Testis (tissue), 5 donors: ENCODE measurements at places on chromosomes 12 and 14.

DNA sequence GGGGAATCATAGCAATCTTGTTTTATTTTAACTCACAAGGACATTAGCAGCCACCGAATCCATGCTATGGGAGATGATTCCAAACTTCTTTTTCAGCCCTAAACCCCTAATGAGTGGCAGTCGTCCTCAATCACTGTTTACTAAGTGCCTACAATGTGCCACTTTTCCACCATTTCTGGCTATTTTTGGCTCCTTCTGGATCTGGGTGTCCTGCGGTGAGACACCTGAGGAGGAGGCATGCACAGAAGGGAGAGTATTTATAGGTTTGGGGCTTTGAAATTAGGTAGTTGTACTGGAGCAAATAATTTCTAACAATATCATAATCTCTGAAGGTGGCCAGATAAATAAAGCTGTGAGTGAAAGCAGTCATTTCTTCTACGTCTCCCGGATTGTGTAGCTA is 1125.6 kb downstream of the BCL11B start:
- DNase-seq = no peak

GRCh38 chr12:67671419-67671818 is 22.9 kb downstream of the DYRK2 start:
- no peak for DNase-seq

DNA sequence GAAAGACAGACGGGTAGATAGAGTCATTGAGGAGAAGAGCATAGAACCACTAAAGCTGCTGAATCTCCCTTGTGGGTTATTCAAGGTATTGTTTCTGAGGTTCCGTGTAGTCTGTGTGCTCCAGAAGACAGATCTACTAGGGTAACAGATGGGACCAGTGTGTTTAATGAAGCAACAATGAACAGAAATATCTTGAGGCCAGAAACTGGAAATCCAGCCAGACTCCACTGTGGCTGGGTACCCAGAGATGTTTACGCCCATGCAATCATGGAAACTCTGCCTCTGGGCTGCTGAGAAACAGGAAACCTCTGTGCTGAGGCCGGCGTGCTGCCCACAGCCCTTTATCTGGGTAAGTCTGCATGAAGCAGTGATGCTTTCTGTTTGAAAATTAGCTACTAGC is 8.3 kb downstream of the PROX2 start:
- DNase-seq = no peak

GRCh38 chr12:6772331-6772695 is at the start of gene LAG3:
Gene LAG3 (plus strand): TSS chr12:6772520. CDS start chr12:6772853, 333 bp downstream.
- peak; percentile 34 for DNase-seq

- no peak for DNase-seq
Observed at GRCh38 chr14:52429451-52429850, 115.3 kb downstream of the PTGER2 start.

DNA sequence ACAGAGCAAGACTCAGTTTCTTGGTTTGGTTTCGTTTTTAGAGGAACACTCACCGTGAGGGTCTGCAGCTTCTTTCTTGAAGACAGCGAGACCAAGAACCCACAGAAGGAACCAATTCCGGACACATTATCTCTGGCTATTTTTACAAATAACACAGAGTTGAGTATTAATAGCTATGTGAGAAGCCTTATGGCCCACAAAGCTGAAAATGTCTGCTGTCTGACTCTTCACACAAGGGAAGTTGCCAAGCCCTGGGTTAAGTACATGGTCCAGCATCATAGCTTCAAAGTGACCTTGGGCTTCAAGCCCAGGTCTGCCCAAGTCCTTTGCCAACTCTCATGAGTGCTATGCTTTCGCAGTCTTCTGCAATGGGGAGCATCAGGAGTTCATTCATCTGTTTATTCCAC is 2.6 kb upstream of the LGMN start:
- peak; percentile 78 for DNase-seq

DNA sequence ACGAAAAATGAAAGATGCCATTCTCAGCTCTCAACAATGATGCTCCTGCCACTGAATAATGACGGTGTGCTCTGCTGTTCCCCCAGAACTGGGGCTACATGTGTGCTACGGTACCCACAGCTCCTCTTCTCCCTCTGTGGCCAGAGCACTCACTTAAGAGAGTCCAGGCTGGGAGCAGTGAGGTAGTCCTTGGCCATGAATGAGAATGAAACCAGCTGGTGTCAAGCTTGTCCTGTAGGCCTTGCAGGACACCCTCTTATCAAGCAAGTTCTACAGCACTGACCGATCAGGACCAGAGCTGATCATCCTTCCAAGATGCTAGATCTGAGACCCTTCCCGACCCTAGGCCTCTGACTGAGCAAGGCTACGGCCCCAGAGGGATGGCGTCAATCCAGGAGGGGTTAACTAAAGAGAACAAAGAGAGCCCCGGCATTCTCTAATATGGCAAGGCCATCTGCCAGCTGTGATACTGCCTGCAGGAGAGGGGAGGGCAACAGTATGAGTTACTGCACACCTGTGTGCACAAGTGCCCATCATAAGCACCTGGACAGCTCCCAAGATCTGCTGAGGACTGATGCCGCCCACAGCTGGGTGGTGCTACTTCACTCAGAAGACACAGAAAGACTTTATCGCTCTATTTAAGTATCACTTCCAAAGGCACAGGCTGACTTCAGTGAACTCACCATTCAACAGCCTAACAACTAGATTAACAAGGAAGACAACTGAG is 30.5 kb downstream of the APPL2 start:
- DNase-seq = no peak

DNA sequence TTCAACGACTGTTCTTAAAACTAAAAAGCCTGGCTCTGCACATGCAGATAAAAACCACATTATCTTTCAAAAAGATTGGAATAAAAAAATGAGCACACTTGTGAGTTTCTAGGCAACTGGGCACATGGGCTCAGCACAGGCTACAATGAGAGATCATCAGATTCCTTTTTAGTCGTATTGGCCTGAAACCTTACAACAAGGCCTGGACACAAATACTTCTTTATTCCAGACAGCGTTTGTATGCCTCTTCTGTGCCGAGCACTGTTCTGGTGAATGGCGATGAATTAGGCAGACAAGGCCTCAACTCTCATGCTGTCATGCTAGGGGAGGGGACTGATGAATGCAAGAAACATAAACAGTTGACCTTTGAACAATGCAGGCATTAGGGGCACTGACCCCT is 463.0 kb downstream of the AACS start:
- no peak for DNase-seq

DNA sequence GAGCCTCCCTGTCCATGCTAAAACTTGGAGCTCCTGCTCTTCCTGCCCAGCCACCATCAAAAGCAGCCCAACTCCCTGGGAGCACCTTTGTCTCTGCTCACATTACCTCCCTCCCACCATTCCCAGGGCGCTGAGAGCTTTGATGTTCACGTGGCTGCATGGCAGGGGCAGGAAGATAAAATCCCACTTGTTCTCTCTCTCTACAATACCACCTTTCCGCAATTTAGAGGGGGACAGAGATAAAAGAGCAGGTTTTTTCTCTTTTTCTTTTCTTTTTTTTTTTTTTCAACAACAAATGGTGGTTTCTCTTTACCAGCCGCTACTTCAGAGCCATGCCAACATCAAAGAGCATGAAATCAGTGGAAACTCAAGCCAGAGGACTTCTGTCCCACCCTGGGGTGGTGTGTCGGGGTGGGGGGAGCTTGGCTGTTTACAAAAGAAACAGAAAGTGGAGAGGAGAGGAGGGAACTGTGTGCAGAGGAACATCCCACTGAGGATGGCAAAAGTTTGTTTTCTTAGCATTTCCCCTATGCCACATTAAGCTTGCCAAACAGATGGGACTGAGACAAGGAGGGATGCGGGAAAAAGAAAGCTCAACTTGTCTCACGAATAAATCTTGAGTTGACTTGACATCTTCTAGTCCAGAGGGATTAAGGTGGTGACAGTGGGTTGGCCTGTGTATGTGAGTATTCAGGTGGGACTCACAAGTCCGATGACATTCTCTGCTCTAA is 103.7 kb upstream of the NUDT4 start:
- DNase-seq = no peak

DNA sequence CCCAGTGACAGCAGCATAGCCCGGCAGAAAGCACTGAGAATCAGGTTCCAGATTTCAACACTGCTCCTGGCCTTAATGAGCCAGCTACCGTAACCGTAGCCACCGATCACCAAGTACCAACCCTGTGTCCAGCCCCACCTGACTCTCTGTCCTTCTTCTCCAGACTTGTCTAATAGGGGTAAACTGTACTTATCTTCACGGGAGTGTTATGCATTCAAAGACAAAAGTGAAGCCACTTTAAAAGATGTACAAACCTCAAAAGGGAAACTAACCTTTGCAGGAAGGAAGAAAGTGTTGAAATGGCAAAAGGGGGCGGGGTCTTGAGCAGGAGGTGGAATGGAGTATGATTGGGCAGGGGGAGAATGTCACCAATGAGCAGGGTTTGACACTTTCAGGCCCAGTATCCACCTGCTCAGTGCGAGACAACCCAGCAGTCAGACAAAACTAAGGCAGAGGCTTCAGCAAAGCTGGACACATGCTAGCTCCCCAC is 226.1 kb downstream of the CHST11 start:
- no peak for DNase-seq

DNA sequence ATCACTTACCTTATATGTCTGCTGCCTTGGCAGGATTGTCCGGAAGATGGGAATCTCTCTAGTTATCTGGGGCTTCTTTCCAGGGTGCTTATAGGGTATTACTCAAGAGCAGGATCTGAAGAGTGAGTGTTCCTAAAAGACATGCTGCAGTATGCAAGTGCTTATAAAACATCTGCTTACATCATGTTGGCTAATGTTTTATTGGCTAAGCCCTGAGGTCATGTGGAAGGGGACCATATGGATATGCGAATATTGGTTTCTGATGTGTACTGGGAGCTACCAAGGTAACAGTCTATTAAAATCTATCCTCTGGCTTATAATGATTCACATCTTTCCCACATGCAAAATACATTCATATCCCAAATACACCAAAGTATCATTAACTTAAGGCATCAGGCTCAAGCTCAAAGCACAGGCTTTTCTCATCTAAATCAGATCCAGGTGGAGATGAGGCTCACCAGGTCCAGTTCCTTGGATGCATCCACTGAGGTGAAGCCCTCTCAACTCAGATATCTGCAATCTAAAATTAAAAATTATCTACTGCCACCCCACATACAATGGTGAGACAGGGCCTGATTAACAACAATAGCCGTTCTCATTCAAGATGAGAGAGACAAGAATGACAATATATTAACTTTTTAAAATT is 29.8 kb downstream of the LRRIQ1 start:
- DNase-seq = no peak

GRCh38 chr12:111954969-111955368 is 58.0 kb downstream of the TMEM116 start:
- no peak for DNase-seq

DNA sequence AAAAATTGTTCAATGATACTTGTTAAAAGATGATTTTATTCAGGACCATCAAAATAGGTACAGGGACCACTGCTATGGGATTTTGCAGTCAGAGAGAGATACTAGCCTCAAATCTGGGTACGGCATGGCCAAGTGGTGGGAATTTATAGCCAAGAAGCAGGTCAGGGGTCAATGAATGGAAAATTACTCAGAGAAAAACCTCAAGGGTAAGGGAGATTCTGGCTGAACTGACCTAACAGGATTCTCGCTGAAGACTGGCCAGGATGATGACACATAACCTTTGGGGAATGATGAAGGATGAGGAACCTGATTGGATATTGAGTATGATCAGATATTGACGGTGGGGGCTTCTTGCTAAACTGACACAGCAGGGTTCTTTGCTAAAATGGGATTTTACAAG is 32.7 kb downstream of the DEPDC4 start:
- DNase-seq = no peak

DNA sequence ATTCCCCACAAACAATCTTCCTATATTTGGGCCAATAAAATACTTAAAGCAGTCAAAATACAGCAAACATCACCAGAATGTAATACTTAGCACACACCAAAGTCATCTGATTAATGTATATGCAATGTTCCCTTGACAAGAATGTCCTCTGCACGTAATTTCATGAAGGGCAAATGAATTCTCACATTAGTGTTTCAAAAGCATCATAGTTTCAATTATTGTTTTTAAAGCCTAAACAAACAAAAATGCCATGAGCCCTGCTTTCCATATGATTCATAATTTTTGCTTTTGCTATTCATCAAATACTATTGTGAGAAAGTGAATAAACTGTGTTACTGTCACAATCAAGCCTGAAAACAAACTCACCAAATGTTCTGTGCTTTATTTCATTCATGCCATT is 156.0 kb downstream of the EPS8 start:
- no peak for DNase-seq

DNA sequence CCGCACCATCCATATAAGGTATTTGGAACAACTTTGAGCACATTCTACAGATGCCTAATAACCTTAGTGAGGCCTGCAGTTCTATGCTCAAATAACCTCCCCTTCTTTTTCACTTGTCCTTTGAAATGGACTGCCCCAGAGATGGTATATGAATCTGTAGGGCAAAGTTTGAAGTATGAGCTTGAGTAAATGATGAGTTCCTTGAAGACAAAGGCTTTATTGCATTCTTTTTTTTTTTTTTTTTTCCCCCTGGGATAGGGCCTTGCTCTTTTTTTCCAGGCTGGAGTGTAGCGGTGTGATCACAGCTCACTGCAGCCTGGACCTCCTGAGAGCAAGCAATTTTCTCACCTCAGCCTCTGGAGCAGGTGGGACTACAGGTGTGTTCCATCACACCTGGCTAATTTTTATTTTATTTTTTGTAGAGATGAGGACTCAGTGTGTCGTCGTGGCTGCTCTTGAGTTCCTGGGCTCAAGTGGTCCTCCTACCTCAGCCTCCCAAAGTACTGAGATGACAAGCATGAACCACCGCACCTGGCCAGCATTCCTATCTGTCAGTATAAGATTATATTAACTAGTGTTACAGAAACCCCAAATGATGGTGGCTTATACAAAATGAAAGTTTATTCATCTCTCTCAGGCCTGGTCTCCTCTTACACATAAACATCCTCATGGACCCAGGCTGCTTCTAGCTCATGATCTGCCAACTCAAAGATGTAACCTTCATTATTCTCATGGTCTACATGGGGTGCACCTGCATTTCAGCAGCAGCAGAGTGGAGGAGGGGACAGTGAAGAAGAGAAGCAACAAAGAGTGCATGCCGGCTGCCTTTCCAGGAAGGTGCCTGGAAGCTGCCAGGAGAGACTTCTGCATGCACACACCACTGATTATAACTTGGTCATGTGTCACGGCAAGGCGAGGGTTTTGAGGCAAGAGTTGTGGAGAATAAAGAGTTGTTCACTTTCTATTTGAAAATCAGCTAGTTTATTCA is 101.4 kb downstream of the DUSP16 start:
- DNase-seq = no peak

GRCh38 chr12:6934110-6934509 is 6.4 kb downstream of the ATN1 start:
- no peak for DNase-seq

DNA sequence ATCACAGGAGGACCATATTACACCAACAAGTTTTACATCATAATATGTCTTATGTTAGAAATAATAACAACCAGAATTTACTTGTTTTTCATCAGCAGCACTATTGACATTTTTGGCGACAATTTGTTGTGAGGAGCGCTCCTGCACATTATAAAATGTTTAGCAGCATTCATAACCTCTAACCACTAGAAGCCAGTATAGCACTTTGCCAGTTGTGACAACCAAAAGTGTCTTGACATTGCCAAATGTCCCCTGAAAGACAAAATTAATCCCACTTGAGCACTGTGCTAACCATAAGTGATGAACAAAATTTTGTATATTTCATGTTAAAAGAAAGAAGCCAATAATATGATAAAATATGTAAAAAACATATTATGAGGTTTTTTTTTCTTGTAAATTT is 356.9 kb upstream of the LMO3 start:
- no peak for DNase-seq
